GOT3 (cell line): ENCODE measurements at places on chromosomes 6 and 20.

GRCh38 chr6:68572525-68572924 lies 62.6 kb upstream of the ADGRB3 start:
- DNase-seq = no peak

GRCh38 chr6:52213127-52213526 lies 27.0 kb downstream of the IL17A start:
- no peak for DNase-seq

- DNase-seq = no peak
Measured at GRCh38 chr6:32462609-32463008, 22.9 kb downstream of the HLA-DRA start.

DNA sequence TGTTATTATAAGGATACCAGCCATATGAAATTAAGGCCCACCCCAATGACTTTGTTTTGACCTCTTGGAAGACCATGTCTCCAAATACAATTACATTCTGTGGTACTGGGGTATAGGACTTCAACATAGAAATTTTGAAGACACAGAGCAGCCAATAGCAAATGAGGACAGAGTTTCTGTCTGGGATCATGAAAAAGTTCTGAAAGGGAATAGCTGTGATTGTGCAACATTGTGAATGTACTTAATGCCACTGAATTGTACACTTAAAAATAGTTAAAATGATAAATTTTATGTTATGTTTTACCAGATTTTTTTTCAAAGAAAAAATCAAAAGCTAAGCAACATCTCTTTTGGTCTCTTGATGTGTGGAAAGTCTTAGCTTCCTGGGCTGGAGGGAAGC lies 27.0 kb upstream of the AGPAT4 start:
- DNase-seq = no peak

GRCh38 chr20:42360621-42361020 lies 742.4 kb upstream of the CHD6 start:
- DNase-seq = no peak

- DNase-seq = no peak
Measured at GRCh38 chr20:32535953-32536823, 48.9 kb downstream of the NOL4L start.

DNA sequence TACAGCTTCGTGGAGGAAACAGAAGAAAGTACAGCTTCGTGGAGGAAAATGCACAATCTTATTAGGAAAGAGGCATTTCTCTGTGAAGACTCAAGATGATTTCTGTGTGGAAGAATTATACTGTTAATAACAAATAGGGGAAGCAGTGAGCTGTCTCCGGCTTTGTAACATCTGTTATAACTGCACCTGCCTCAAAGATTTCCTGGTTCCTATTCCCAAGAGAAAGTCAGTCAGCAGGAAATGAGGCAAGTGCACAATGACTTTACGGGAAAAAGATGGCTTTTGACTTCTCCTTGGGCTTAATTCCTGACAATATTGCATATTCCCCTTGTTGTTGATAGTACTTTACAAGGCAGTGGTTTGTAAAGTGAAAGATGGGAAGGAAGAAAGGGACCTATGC lies 538.5 kb downstream of the BMP2 start:
- DNase-seq = no peak

DNA sequence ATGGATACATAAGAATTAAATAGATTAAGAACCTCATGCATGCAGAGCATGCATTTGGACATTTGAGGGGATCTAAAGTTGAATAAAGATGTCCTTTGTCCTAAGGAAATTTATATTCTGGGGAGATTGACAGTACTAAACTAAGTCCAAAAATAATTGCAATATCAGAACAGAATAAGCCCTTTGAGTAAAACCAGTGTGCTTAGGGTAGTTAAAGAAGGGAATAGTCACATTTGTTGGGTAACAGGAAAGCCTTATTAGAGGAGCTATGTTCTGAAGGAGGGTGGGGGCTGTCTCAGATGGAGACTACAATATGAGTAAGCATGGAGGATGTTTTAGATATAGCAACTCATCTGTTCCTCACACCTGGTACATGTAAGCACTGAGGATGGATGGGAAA lies 35.8 kb downstream of the CDC5L start:
- DNase-seq = no peak

DNA sequence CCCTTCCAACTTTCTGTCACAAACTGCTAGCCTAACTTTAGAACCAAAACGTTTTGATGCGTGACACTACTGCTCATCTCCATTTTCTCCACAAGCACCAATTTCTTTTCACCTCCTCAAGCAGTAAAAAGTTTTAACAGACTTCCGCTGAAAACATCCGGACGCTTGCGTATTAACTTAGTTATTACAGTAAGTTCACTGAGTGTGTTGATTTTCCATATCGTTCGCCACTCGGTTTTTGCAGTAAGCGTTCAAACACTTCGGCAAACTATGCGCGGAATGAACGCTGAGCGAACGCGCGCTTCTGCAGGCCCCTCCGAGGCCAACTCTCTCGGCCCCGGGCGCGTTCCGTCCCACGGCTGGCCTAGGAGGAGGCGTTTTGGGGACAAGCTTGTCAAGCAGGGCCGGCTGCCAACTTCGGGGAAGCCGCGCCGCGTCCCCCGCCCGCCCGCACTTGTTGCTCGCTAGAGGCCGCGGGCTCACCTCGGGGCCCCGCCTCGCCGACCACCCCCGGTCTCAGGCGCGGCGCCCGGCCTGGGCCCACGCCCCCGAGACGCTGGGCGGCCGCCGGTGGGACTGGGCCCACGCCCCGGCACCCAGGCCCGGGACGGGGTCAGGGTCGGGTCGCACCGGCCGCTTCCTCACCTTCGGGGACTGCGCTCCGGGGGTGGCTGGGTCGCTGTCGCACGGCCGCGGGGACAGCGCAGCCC lies 945 bp downstream of the PHF10 start:
- no peak for DNase-seq

DNA sequence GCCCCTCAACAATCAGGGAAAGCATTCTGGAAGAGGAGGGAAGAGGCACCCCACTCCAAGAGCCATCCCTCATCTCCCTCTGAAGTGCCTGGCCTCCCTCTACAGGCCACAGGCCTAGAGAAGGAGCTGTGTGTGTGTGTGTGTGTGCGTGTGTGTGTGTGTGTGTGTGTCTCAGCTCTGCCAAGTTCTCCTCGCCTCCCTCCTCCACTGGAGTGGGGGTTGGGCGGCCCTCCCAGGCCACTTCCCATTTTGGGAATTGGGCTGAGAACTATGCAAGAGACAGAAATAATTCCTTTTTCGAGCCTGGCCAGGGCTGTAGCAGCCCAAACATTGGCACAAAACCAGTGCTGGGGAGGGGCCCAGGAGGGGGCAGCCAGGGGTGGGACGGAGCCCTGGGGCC lies 35.7 kb downstream of the KCNB1 start:
- DNase-seq = no peak
